ENCODE measurements at places on chromosomes 5 and 9. TPM values are rescaled to one million over a fixed set of nuclear protein-coding genes. Genes with fewer than 3 reads are reported as not detected.

DNA sequence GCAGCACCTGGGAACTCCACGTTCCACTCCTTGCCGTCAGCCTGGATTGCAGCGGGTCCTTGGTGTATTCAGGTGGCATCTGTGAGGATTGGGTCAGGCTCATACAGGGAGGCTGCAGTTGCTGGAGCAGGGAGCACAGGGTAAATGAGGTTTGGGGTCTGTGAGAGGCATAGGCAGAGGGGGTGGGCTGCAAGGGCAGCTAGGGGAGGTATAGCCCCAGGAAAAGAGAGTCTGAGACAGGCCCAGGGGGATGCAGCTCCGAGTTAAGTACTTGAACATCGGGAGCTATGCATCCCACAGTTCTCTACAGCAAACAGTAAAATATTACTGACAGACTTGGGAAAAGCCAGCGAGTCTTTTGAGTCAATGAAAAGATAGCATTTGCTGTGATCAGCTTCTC, 101.6 kb downstream of the TRIO start:
- no peak overlapping the region for H3K4me3 ChIP-seq
- DNase-seq: no peak
- no peaks in the 10 kb centered on the region for H3K36me3 ChIP-seq
- H3K4me1 ChIP-seq: peaks cover 15% of the 10 kb centered on the region
- H3K27me3 ChIP-seq: no peaks in the 10 kb centered on the region

- no peaks in the 10 kb centered on the region for H3K36me3 ChIP-seq
- no peaks in the 10 kb centered on the region for H3K27me3 ChIP-seq
- H3K4me3 ChIP-seq: no peak overlapping the region
- H3K4me1 ChIP-seq: no peaks in the 10 kb centered on the region
These were observed 24.1 kb upstream of the OTP start for GRCh38 chr5:77662635-77663034.

Gene FAM221B
- not detected for total RNA-seq

Gene IRF1
- 49.8 TPM for total RNA-seq

DNA sequence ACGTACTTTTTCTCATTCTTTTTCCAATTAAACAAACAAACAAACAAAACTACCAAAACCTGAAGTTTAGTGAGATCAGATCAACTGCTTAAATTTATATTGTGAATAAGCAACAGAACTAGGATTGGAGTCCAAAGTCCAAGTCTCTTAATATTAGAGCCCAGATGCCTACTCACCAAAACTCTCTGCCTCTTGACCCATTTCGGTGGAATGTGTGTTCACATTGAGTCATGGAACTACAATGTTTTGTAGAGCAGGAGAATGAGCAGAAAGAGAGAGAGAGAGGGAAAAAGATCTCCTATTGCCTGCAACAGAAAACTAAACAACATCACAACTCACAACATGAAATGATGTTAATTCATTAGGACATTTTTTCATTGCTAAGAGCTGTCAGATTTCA, 751.1 kb downstream of the TLR4 start:
- H3K4me3 ChIP-seq: no peak overlapping the region
- no peaks in the 10 kb centered on the region for H3K4me1 ChIP-seq
- H3K27me3 ChIP-seq: no peaks in the 10 kb centered on the region
- no peak overlapping the region for H3K27ac ChIP-seq

- H3K36me3 ChIP-seq: no peaks in the 10 kb centered on the region
- H3K4me3 ChIP-seq: no peak overlapping the region
- H3K4me1 ChIP-seq: peaks cover 22% of the 10 kb centered on the region
- DNase-seq: no peak
- H3K27ac ChIP-seq: no peak overlapping the region
These were observed 7.3 kb upstream of the RXRA start for GRCh38 chr9:134318941-134319305.

- peaks cover 14% of the 10 kb centered on the region for H3K27me3 ChIP-seq
- H3K27ac ChIP-seq: no peak overlapping the region
- no peaks in the 10 kb centered on the region for H3K36me3 ChIP-seq
These were observed 10.5 kb upstream of the NKX2-5 start for GRCh38 chr5:173245319-173246134.

Gene EPB41L4A
- 27.5 TPM for total RNA-seq

- no peaks in the 10 kb centered on the region for H3K27me3 ChIP-seq
- no peak overlapping the region for H3K4me3 ChIP-seq
- H3K4me1 ChIP-seq: no peaks in the 10 kb centered on the region
- DNase-seq: no peak
These were observed 281.9 kb upstream of the TLE4 start for GRCh38 chr9:79289856-79290255.

GRCh38 chr5:80962630-80963520, 2.7 kb downstream of the RASGRF2 start:
- H3K27me3 ChIP-seq: no peaks in the 10 kb centered on the region
- no peak overlapping the region for H3K4me3 ChIP-seq
- DNase-seq: no peak

All from vagina (tissue), 2 donors.